Panc1 (cell line): ENCODE measurements at places on chromosomes 3 and 15. TPM values are rescaled to one million over a fixed set of nuclear protein-coding genes. Genes with fewer than 3 reads are reported as not detected.

Gene WDR73
- 39.0 TPM for total RNA-seq

Gene DGKG
- 0.46 TPM for total RNA-seq

Gene UACA
- total RNA-seq, result 303 TPM

- peaks cover 5% of the 10 kb centered on the region; the same call in 1 of the 2 replicates for H3K27me3 ChIP-seq
- H3K36me3 ChIP-seq, result no peaks in the 10 kb centered on the region
- no peak for DNase-seq
- H3K27ac ChIP-seq, result no peak overlapping the region
- no peak overlapping the region for H3K4me3 ChIP-seq
- no peaks in the 10 kb centered on the region for H3K4me1 ChIP-seq
Measured at GRCh38 chr3:156359368-156359767, 195.5 kb downstream of the SSR3 start.

- H3K4me1 ChIP-seq, result no peaks in the 10 kb centered on the region
- DNase-seq, result no peak
- no peaks in the 10 kb centered on the region for H3K27me3 ChIP-seq
- H3K27ac ChIP-seq, result no peak overlapping the region
- no peaks in the 10 kb centered on the region for H3K36me3 ChIP-seq
Measured at GRCh38 chr3:171649911-171650592, 160.2 kb downstream of the PLD1 start.
